ENCODE measurements at places on chromosomes 7 and 10. TPM values are rescaled to one million over a fixed set of nuclear protein-coding genes. Genes with fewer than 3 reads are reported as not detected.

DNA sequence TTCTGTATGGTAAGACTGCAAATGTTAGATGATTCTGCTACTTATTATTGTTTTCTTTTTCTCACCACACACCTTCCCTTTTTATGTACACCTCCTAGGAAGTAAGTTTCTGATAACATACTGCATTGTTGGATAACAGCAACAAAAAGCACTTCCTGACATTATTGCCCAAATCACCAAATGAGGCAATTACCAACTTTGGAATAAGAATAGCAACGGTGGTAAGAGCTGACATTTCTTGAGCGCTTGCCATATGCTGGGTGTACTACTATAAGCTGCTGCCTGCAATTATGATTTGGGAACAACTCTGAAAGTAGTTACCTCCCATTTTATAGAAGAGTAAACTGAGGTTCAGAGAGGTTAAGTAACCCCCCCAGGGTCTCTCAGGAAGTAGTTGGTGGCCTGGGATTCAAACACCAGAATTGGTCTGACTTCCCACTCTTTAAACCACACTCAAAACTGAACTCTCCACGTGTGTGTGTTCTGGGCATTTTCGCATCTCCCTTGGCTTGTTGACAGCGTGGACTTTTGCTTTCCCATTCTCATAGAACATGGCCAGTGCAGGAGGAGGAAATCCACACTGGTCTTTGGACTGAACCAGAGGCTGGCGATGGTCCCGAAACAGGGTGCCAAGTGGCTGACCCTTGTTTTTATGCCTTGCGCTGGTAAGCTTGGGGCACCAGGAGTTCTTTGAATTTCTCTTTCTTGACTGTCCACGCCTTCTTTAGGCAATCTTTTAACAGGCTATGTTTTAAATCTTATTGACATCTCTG, 71.4 kb downstream of the TCF7L2 start:
- no peak for DNase-seq

- no peak for DNase-seq
Observed at GRCh38 chr7:137480401-137480800, 136.9 kb upstream of the PTN start.

DNA sequence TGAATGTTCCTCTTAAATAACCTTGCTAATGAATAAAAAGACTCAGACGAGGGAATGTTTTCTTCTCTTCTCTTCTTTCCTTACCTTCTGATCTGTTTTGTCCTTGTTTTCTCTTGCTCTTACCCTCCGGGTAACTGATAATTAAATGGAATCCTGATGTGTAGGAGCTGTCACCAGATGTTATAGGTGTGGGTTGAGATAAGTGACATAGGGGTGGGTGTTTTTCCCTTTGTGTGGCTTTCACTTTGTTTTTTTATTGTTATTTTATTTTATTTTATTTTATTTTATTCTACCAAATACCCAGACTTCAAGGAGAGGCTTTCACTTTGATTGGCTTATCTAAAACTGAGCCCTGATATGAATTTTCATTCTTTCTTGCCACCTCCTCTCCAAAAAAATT, 25.5 kb downstream of the ANLN start:
- no peak for DNase-seq

DNA sequence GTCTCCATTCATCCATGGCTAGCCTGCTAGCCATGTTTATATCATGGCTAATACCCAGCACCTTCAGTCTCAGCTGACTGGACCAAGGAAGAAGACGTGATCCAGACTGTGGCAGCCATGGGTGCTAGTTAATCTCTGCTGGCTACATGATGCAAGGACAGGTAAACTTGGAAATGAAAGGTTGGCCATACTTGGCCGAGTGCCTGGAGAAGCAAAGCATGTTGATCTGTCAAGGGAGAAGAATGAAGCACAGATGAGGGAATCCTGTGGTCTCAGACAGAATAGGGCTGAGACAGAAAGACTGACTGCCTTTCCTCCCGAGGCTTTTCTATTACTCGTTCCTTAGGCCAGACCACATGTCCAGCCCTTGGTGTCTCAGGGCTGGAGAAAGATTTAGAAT, 41.1 kb downstream of the CPVL start:
- no peak for DNase-seq

- no peak for DNase-seq
Observed at GRCh38 chr7:42714356-42714755, 197.5 kb downstream of the C7orf25 start.

DNA sequence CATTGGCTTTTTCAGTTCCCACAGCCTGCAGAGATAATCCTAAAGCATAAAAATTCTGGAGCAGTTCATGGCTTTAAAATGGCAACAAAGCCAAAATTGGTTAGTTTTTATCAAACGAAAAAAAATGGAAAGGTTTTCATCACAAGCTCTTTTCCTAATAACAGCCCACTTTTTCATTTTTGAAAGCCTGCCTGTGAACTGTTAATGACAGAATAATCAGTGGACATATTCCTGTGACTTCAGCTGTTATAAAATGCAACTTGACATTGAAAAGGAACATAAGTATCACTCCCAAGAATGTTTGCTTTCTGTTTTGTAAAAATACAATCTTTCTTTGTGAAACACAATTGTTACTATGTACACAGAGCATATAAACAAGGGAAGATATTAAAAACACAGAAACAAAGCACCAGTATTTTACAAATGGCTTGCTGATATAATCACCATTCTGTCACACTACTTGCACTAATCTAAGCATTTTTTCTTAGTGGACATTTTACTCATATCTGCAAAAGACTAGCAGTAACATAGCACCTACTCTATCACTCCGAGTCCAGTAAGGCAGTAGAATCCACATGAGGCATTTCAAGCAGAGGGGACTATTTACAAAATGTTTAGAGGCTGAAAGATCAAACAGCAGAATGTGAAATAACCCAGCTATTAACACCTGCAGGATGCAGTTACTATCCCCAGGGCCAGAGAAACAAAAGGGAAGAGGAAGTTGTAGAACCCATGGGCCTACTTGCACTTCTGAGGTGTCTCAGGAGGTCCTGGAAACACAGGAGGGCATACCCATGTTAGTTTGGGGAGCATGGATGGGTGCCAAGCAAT, 26.4 kb downstream of the MACC1 start:
- no peak for DNase-seq

GRCh38 chr10:94225589-94225988, 137.2 kb downstream of the NOC3L start:
- DNase-seq: no peak

GRCh38 chr7:74334030-74334429, 44.8 kb downstream of the CLIP2 start:
- DNase-seq: no peak

GRCh38 chr10:74110120-74110519, 40.5 kb downstream of the AP3M1 start:
- no peak for DNase-seq

DNA sequence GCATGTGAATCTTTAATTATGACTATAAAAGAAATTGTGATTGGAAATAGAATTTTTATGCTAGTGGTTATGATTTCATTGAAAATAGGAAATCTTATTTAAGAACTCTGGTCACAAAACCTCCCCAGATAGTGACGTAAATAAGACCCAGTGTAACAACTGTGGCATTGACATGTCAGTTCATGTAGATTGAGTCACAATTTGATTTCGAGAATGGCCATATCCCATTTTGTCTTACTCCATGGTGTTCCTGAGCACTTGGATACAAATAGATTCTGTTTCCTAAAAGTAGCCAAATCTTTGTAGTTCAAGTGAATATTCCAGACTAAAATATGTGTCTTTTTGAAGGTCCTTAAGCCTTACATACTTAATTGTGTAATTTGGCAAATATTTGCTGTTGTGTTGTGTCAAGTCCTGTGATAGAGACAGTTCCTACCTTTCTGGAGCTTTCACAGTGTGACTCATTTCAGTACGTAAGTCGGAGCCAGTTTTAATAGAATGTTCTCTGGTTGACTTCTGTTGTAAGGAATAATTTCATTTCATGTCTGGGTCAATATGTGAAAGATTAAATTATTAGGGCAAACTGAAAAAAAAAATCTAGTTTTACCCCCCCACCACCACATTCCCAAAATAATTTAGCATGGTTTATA, 37.1 kb upstream of the TOMM7 start:
- no peak for DNase-seq

- peak; percentile 42 for DNase-seq
Observed at GRCh38 chr10:91551856-91552255, 81.0 kb downstream of the PPP1R3C start.

GRCh38 chr7:99083733-99084132, 60.2 kb downstream of the SMURF1 start:
- no peak for DNase-seq

DNA sequence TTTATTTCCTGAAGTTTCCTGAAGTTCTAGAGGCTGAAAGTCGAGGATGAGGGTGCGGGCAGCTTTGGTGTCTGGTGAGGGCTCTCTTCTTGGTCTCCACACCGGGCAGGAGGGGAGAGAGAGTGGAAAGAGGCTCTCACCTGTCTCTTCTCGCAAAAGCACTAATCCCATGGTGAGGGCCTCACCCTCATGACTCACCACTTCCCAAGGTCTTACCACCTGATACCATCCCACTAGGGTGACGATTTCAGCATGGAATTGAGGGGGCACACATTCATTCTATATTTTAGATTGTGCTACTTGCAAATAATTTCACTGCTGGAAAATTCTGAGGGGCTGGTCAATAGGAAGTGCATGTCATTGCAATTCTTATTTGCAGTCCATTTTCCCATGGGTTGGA, 292.9 kb downstream of the DPP6 start:
- DNase-seq: no peak

Gene ZMIZ2
- 36.3 TPM for polyA plus RNA-seq

Gene GRM3
- polyA plus RNA-seq: 0.05 TPM

Gene DIP2C
- 7.9 TPM for polyA plus RNA-seq

Gene SGCE
- polyA plus RNA-seq: 41.1 TPM

Gene SFRP5
- 110 TPM for polyA plus RNA-seq

Gene HK1
- polyA plus RNA-seq: 165 TPM

Gene SP8
- not detected for polyA plus RNA-seq

Gene PGAM2
- 2,530 TPM for polyA plus RNA-seq
